GM04503 (cell line): ENCODE measurements at places on chromosomes 2 and 18.

DNA sequence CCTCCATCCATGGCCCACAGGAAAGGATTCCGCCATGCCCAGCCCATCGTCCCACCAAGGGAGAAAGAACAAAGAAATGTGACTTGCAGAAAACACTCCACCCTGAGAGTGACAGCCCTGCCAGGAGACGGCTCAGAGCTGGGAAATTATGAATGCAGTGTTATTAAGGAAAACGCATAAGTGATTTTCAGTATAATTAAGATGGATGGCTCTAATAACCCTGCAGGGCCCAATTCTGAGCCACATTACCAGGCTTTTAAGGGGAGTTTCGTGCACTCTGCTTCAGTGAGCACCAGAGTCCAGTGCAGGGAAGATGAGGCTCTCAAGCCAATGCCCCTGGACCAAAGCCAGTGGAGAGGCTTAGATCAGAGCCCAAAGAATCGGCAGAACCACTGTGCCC lies 10.6 kb upstream of the TEX51 start:
- DNase-seq = no peak

DNA sequence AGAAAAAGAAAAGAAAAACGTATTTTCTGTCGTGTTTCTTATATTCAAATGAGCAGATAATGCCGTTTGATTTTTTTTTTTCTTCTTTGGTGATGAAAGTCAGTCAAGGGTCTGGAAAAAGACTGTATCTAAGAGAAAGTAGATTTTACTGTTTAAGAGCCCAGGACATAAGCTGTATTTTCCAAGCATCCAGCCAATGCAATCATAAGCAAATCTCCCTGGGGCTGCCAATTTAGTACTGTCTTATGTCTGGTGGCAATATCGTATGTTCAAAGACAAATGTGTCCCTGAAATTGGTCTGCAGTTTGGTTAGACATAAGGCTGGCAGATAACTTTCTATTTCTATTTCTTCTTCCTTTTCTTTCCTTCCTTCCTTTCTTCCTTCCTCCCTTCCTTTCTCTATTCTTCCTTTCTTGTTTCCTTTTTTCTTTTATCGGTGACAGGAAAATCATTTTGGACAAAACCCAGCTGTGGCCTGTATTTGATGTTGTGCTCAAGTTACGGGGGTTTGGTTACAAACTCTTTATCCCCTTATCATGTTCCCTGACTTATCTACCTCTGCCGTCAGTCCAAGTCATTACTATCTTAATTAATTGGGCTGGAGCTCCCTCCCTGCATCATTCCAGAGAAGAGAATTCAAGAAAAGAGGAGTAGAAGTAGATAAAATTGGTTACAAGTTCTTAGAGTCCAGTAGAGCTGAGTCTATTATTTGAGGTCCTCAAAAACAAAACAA lies 683.4 kb upstream of the FSHR start:
- no peak for DNase-seq

- DNase-seq = no peak
Measured at GRCh38 chr2:241842067-241842415, 16.7 kb downstream of the PDCD1 start.

DNA sequence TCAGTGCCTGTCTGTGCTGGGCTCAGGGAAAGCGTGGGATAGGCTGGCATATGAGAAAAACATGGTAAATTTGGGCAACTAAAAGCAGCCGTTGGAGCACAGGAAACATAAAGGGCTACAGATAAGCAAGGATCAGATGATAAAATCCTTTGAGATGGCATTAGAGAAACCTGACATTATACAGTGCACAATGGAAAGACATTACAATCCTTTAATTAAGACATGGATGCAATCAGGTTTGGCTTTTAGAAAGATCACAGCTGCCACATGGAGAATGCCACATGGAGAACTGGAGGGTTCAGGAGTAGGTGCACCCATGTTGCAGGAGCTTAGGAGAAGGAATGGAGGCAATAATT lies 117.3 kb downstream of the CDC42EP3 start:
- DNase-seq = no peak

- DNase-seq = no peak
Measured at GRCh38 chr18:56659111-56659510, 8.0 kb downstream of the WDR7 start.

DNA sequence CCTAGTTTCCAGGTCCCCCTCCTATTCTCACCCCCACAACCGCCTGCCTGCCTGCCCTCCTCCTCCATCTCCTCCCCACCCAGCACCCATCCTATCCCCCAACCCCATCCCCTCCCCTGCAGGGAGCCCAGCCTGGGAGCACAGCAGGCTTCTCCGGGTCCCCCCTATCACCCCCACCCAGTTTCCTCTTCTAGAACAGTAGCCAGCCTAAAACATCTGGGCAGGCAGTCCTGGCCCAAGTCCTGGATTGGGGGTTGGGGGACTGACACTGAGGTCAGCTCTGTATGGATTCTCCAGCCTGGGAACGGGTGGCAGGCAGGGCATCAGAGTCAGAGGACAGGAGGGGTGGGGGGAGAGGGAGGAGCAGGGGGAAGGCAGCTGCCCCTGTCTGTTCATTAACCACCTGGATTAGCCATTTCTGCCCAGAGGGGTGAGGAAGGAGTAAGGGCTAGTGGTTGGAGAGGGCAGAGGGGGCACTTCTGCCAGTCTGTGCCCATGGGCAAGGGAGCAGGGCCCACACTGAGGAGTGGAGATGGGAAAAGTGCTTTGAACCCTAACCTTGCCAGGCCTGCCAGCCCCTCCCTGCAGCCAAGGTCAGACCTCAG lies 60.0 kb downstream of the TNS1 start:
- DNase-seq = no peak

DNA sequence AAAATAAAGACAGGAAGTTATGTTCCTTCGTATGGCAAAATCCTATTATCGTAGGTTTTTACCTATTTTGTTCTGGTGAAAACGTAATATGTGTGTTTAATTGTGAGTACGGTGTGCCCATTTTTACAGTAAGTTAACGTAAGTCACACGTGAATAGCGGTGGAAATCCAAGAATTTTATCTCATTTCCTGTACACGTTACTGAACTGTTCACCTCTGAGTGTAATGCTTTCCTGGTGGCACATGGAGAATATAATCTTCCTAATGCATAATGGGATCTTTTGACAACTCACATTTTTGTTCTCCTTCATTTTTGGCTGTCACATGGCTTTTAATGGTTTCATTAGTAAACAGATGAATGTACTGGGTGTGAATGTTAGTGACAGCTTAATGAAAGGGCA lies 28.2 kb downstream of the BCL2L11 start:
- no peak for DNase-seq

GRCh38 chr18:47150824-47151366 lies 595 bp upstream of the HDHD2 start:
- no peak for DNase-seq

- DNase-seq = no peak
Measured at GRCh38 chr2:189633392-189633811, 27.9 kb upstream of the ASNSD1 start.

GRCh38 chr2:46356991-46357390 lies 59.8 kb downstream of the EPAS1 start:
- no peak for DNase-seq

- no peak for DNase-seq
Measured at GRCh38 chr18:9946831-9947230, 33.0 kb downstream of the VAPA start.

DNA sequence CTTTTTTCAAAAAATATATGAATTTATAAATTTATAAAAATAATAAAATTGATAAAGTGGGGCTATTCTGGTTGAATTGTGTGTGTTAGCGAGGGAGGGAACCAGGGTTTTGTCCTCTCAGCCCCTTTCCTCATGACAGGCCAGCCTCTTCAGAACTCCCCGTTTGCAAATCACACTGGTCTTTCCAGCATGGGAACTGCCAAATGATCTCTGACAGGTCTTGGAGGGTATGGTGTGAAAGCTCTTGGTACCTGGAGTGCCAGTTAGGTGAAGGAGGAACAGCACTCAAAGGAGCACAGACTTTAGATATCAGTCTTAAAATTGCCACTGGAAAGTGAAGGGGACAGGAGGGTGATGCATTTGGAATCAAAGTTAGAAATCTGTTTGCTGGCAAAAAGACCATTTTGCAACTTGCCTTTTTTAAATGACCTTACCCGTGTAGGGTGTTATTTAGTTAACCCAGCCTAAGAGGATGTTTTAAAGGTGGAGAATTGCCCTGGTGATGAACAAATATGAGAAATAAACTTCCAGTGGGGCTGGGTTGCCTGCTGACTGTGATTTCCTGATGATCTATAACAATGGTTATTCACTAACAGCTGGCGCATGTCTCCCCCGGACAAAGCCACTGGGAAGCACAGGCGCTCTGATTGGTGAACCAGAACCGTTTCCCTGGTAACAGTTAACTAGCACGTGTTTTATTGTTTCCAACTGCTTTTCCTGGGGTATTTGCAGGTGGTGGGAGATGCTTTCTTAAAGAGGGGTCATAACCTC lies 85.3 kb upstream of the EFEMP1 start:
- peak; percentile 49 for DNase-seq

- no peak for DNase-seq
Measured at GRCh38 chr2:135799738-135800137, 37.2 kb downstream of the LCT start.

GRCh38 chr2:105141099-105141614 lies 100.4 kb upstream of the GPR45 start:
- DNase-seq = no peak

GRCh38 chr2:2324565-2325101 lies 6.4 kb downstream of the MYT1L start:
- DNase-seq = no peak

DNA sequence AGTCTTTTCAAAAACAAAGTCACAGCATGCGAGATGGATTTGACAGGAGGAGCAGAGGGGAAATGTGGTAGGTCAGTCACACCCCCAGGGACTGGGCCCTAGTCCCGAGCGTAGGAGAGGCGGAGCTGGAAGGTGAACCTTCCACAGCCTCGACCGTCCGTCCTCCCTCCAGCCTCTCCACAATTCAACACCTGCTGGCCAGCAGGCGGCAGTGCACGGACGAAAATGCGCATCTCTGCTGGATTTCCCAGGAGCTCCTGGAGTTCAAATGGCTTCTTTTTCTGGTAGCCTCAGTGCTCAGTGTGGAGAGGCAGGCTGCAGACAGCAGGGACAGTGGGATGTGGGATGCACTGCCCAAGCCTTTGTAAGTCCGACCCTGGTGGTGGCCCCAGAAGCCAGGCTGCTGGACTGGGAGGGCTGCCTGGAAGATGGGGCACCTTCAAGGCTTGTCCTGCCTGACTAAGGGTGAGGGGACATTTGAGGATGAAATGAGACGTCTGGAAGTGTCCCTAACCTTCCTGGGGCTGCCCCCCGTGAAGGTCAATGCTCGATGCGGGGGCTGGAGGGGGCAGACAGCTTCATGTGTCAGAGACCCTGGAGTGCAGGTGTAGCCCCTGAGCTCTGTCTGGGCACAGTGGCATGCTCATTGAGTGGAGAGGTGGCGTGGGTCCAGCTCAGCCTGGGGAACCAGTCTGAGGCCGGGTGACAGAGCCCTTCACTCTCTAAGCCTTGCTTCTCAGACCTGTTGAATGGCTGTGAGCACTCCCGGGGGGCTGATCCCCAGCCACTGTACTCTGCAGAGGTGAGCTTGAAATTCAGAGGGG lies 189.5 kb downstream of the TFCP2L1 start:
- no peak for DNase-seq

GRCh38 chr2:241975593-241976284 lies 106.2 kb downstream of the RTP5 start:
- DNase-seq = no peak

DNA sequence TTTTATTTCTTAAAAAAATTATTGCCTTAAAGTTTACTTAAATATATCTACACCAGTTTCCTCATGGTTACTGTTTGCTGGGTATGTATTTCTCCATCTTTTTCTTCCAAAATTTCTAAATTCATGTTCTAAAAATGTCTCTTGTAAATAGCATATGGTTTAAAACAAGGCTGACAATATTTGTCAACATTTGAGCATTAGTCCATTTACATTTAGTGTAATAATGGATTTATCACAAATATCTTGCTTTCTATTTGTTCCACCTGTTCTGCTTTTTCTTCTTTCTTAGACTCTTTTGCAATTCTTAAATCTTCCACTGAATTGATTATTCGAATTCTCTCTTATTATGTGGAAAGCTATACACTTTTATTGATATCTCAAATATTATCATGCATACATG lies 87.7 kb upstream of the SMAD7 start:
- no peak for DNase-seq

- no peak for DNase-seq
Measured at GRCh38 chr2:236485519-236485918, 84.1 kb upstream of the ACKR3 start.

- DNase-seq = no peak
Measured at GRCh38 chr18:61847164-61847791, 45.5 kb downstream of the RNF152 start.

GRCh38 chr2:10345813-10346212 lies 43.1 kb downstream of the HPCAL1 start:
- no peak for DNase-seq

DNA sequence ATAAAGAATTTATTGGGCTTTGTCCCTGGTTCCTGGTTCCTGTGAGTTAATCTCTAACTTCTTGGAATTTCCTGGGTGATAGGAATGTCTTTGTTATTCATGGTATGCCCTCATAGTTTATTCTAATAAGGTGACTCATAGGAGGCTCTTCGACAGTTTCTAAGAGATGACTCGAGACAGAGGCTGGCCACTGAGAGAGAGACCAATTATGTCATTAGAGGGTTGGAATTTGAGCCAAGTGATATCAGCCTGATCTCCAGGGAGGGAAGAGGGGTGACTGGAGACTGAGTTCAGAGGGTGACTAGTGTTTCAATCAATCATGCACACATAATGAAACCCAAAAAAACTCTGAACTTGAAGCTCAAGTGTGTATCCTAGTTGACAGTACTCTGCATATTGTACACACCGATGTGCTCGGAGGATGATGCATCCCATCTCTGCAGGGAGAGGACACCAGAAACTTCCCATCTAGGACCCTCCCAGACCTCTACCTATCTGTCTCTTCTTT lies 185.7 kb downstream of the MTCL1 start:
- peak; percentile 94 for DNase-seq

- no peak for DNase-seq
Measured at GRCh38 chr2:172084395-172084644, 987 bp upstream of the DLX1 start.

- no peak for DNase-seq
Measured at GRCh38 chr2:25129901-25130520, 38.4 kb downstream of the POMC start.

DNA sequence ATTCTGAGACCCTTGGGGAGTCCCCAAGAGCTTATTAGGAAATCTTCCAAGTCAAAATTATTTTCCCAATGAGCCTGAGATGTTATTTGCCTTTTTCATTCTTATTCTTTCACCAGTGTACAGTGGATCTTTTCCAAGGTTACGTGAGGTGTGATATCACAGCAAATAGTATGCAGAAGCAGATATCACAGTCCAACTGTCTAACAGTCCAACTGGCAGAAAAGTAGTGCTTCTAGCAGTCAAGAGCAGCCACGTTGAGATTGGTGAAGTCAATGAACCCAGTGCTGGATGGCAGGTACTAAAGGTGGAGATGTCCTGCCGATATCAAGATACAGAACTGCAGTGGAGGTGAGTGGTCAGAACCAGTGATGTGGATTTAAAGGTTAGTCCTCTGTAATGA lies 78.9 kb upstream of the ZNF397 start:
- no peak for DNase-seq
